SK-N-SH (cell line): ENCODE measurements at places on chromosomes 2 and 18.

- DNase-seq, result no peak
Measured at GRCh38 chr2:126536605-126537200, 119.3 kb upstream of the GYPC start.

GRCh38 chr2:196801674-196802261, 2.3 kb upstream of the GTF3C3 start:
- no peak for DNase-seq

DNA sequence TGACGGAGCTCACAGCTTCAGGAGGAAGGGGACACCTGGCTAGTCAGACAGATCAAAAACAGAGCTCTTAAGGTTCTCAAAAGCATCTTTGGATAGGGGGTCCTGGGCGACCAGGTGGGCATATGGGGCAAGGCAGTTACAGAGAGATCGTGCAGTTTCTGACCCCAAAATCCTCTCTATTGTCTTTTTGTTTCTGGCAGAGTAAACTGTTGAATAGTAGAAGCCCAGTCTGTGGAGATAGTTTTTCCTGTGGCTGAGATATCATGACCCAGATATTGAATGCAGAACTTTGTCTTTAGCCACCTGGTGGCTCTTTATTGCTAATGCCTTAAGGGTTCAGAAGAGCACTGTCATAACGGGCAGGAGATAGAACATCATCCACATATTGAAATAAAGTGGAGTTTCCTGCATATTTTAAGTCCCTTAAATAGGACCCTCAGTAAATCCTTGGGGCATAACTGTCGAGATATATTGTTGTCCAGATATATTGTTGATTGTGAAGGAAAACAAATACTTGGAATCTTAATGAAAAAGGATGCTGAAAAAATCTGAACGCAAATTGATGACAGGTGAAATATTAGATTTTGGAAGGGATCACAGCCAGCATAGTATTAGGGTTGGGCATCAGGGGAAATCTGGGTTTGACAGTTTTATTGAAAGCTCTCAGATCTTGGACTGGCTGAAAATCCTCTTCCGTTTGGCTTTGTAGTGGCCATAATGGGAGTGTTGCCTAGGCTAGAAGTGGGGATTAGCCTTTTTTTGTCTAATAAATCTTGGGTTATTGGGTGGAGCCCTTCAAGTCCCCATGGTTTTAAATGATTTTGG, 14.1 kb upstream of the ZDBF2 start:
- DNase-seq, result peak; percentile 48

DNA sequence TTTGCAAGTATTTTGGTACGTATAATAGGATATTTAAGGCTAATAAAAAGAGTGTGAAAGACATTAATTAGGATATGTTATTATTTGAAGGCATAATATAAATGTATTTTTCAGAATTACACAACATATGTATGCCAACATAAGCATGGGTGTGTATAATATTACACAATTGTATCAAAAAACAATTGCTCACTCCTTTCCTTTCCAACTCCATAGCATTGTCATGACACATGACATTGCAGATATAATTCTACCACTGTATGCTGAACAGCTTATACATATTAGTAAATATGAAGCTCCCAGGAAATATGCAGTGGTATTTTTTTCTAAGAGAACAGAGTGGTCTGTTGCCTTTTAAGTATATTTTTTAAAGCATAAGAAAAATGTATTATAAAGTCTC, 593.1 kb downstream of the TMX3 start:
- DNase-seq, result no peak

DNA sequence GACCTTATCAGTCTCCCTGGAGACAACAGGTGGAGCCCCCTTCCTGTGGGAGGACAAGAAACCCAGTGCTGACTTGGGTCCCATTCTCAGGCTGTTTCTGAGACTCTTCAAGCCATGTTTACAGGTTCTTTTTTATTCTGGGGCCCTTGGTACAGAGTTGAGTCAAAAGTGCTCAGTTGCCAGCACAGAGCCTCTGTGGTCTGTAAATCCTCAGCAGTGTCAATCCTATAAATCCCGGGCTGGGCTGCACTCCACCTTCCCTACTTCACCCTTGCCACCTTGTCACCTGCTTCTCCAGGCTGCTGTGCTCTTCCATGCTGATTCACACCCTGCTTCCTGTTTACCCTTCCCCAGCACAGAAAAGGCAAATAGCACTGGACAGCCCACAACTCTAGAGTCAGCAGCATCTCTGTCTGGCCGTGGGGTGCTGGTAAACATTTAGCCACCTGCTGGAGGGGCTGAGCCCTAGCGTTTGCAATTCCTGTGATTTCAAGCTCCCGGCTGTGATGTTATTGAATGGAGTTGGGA, 74.7 kb downstream of the TNFRSF11A start:
- DNase-seq, result peak; percentile 39

GRCh38 chr2:29053223-29053622, 21.1 kb downstream of the PCARE start:
- DNase-seq, result peak; percentile 56

GRCh38 chr2:25602333-25602723, 71.0 kb downstream of the DTNB start:
- DNase-seq, result no peak

- no peak for DNase-seq
Measured at GRCh38 chr18:32355896-32356295, 114.8 kb downstream of the GAREM1 start.

GRCh38 chr2:241612156-241613016, 24.6 kb downstream of the THAP4 start:
- DNase-seq, result no peak

- DNase-seq, result peak; percentile 66
Measured at GRCh38 chr2:239288951-239289511, 111.8 kb downstream of the HDAC4 start.

- DNase-seq, result no peak
Measured at GRCh38 chr2:145302886-145303285, 783.0 kb upstream of the ZEB2 start.

GRCh38 chr2:33265584-33266338, 210.7 kb upstream of the RASGRP3 start:
- DNase-seq, result no peak

DNA sequence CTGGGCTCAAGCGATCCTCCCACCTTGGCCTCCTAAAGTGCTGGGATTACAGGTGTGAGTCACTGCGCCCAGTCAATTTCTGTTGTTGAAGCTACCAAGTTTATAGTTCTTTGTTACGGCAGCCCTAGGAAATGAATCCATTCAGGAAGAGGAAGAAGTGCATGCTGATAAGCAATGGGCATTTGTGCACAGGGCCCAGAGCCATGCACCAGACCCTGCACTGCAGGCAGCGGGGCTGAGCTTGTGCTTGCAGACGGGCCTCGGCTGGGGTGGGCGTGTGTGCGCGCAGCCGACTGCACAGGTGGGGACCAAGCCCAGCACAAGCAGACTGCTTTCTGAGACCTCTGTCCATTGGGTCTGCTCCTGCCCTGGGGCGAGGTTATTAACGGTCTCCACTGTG, 144.6 kb downstream of the CABLES1 start:
- peak; percentile 35 for DNase-seq

DNA sequence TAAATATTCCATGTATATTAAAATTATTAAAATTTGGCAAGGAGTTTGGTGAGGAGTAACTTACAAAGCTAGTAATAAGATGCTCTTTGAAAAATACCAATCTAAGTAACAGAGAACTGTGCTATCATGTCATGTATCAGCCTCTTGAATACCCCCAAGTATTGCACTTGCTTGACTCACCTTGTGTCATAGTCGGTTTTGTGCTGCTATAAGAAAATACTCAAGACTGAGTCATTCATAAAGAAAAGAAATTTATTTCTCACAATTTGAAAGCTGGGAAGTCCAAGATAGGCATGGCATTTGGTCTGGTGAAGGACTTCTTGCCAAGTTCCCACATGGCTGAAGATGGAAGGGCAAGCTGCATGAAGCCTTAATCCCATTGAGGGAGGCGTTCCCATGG, 179.2 kb downstream of the MEMO1 start:
- DNase-seq, result no peak

DNA sequence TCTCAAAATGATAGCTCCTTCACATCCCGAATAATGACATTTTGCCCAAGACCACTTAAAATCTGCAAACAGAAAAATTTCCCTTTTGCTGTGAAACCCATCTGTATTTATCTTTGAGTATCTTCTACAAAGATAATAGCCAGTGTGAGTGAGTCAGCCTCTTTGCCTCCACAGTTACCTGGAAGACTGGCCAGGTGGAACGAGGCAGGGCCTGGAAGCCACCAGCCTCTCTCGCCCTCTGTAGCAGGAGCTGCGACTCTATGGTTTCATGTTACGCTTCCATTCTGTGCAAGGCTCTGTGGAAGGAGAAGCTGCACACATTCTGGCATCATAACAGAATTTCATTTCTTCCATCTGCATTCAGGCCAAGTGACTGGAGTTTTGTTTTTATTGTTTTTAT, 9.5 kb downstream of the ELP2 start:
- DNase-seq, result no peak

DNA sequence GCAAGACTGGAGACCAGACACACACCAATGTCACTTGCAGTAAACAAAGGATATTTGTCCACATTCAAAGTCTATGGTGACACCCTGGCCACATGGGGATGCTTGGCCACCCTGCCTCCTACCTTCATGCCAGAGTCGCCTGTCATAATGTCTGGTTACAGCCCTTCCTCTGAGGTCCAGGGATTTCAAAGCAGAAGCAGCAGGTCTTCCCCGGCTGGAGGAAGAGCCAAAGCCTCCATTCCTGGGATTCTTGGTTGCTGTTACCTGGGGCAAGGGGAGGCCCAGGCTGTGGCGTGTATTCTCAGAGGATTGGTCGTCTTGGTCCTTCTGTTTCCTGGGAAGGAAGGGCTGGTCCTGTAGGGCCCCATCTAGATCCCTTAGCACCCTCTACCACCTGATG, 2.3 kb upstream of the ALPP start:
- no peak for DNase-seq

DNA sequence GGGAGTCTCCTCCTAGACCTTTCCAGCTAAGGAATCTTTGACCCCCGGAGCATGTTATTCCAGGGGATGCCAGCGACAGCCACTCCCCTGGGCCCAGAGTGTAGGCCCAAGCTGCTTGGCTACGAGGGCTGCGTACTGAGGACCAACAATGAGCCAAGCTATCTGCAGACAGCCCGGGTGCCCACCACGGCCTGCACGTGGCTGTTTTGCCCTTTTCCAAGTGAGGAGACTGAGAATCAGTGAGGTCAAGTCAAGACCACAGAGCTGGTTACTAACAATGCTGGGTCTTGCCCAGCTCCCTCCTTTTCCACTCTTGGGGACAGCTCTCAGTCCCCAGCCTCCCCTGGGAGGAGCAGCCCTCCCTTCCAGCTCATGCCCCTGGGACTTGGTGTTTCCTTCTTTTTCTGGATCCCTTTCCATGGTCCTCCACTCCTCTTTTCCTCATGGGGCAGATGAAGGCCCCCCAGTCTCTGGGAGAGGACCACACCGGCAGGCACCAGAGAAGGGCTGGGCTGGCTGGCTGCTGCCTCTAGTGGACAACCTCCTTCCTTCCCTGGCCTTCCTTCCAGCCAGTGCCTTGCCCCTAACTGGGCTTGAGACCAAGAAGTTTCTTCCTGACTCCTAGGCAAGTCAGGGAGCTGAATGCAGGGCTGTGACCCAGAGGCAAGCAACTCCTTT, 550 bp upstream of the MALL start:
- DNase-seq, result peak; percentile 62

DNA sequence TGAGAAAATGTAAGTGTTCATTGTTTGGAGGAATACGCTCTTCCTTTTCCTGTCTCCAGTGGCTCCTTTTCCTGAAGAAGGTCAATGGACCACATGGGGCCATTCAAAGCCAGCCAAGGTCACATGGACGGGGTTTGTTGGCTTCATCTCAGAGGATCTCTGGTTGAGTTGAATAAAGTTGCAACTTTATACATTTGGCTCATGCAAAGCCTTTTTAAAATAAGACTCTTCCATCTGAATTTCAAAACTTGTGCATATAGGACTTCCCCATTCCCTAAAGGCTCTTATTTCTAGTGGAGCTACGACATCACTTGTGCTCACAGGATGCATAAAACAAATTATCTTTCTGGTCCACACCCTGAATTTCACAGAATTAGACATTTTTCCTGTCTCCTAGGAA, 235.5 kb downstream of the CMPK2 start:
- DNase-seq, result no peak

DNA sequence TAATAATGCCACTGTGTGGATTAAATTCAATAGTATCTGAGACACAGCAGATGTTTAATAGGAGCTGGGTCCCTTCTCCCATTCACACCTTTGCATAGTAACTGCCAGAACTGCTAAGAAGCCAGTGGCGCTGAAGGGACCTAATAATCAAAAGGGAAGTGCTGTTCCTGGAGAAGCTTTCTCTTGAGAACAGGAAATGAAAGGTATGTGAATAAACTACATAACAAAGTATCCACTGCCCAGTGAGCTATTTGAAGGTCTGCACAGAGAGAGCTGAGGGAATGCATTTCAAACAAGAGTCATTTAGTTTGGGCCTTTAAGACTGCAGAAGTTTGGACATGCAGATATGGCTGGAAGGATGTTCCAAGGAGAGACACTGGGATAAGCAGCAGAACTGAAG, 56.1 kb upstream of the KIDINS220 start:
- no peak for DNase-seq
